Glutamatergic neuron (in vitro differentiated cells): ENCODE measurements at places on chromosomes 12 and 14. TPM values are rescaled to one million over a fixed set of nuclear protein-coding genes. Genes with fewer than 3 reads are reported as not detected.
A peak's percentile ranks its signal among the peaks of the same experiment; 100 is the strongest.

GRCh38 chr14:94539181-94539580 is 22.1 kb upstream of the SERPINA4 start:
- H3K4me3 ChIP-seq: no peak overlapping the region
- H3K36me3 ChIP-seq: no peaks in the 10 kb centered on the region
- no peak for DNase-seq

- DNase-seq: no peak
- H3K4me1 ChIP-seq: peaks cover 24% of the 10 kb centered on the region
- no peak overlapping the region for H3K27ac ChIP-seq
- no peak overlapping the region for H3K4me3 ChIP-seq
- no peaks in the 10 kb centered on the region for H3K27me3 ChIP-seq
Observed at GRCh38 chr12:64739778-64740177, 19.4 kb downstream of the GNS start.

- H3K27ac ChIP-seq: no peak overlapping the region
- no peaks in the 10 kb centered on the region for H3K36me3 ChIP-seq
- peak overlapping the region; percentile 80 for H3K4me3 ChIP-seq
- peaks cover 15% of the 10 kb centered on the region for H3K27me3 ChIP-seq
- H3K4me1 ChIP-seq: no peaks in the 10 kb centered on the region
- no peak for DNase-seq
Observed at GRCh38 chr12:131829791-131830334, 1.7 kb downstream of the MMP17 start.

- H3K27ac ChIP-seq: peak overlapping the region; percentile 65
- no peak overlapping the region for H3K4me3 ChIP-seq
- DNase-seq: no peak
- peaks cover 64% of the 10 kb centered on the region for H3K4me1 ChIP-seq
Observed at GRCh38 chr12:26627335-26627734, 205.7 kb downstream of the ITPR2 start.

- H3K27ac ChIP-seq: peak overlapping the region; percentile 95
- H3K4me3 ChIP-seq: peak overlapping the region; percentile 99
Observed at GRCh38 chr14:96503306-96503679, 1.1 kb downstream of the PAPOLA start.

GRCh38 chr12:96585977-96586376 is 96.6 kb downstream of the CFAP54 start:
- DNase-seq: no peak
- no peaks in the 10 kb centered on the region for H3K36me3 ChIP-seq
- H3K4me1 ChIP-seq: no peaks in the 10 kb centered on the region
- H3K27ac ChIP-seq: no peak overlapping the region
- H3K4me3 ChIP-seq: no peak overlapping the region

DNA sequence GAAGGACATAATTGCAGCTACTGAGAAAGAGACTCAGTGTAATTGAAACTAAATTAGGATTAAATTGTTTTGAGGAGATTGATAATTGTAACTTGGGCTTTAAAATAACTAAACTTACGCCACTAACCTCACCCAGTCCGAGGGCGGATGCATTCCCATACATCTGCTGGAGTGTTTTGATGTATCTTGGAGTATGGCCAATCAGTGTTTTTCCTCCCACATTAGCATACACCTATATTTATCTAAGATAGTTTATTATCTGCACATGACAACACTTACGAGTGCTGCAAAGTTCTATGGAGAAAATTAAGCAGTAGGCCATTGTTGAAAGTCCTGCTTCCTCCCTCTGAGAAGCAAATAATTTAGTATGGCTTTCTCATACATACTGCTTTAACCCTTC is 184.7 kb upstream of the PLEKHG7 start:
- no peak overlapping the region for H3K4me3 ChIP-seq
- no peaks in the 10 kb centered on the region for H3K36me3 ChIP-seq
- no peaks in the 10 kb centered on the region for H3K4me1 ChIP-seq
- H3K27me3 ChIP-seq: peaks cover 1% of the 10 kb centered on the region

DHH gene
- total RNA-seq: 1.2 TPM

DNA sequence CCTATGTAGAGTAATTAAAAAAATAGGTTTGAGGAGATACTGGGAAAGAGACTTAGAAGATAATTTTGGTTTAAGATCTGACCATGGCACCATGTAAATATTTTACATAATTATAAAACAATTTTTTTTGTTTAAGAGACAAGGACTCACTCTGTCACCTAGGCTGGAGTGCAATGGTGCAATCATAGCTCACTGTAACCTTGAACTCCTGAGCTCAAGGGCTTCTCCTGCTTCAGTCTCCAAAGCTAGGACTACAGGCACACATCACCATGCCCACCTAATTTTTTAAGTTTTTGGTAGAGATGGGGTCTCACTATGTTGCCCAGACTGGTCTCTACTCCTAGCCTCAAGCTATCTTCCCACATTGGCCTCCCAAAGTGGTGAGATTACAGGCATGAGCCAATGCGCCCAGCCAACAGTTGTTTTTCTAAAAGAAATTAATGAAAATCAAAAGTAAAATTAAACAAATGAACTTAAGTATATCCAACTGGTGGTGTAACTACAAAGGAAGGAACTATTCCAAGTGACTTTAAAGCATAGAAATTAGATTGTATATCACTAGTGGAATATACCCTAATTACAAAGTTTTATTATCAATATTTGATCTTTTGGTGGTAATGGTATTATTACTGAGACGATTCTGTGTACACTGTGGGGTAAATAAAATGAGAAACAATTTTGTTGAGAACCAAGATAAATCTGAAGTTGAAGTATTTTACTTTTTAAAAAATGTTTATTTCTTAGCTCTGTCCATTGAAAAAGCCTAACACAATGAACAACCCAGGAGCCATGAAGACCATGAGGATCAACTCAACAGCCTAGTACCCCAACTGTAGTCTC is 29.1 kb downstream of the COCH start:
- peaks cover 1% of the 10 kb centered on the region for H3K27me3 ChIP-seq
- H3K4me1 ChIP-seq: no peaks in the 10 kb centered on the region
- no peak for DNase-seq
- H3K4me3 ChIP-seq: no peak overlapping the region

- H3K36me3 ChIP-seq: no peaks in the 10 kb centered on the region
- no peak overlapping the region for H3K4me3 ChIP-seq
- H3K27ac ChIP-seq: no peak overlapping the region
- H3K27me3 ChIP-seq: peaks cover 5% of the 10 kb centered on the region
- DNase-seq: no peak
Observed at GRCh38 chr12:112796067-112796466, 4.5 kb downstream of the RPH3A start.
